Suppressor macrophage treated with lipopolysaccharide for 1 hour (primary cell): ENCODE measurements at places on chromosomes 5 and 9.

DNA sequence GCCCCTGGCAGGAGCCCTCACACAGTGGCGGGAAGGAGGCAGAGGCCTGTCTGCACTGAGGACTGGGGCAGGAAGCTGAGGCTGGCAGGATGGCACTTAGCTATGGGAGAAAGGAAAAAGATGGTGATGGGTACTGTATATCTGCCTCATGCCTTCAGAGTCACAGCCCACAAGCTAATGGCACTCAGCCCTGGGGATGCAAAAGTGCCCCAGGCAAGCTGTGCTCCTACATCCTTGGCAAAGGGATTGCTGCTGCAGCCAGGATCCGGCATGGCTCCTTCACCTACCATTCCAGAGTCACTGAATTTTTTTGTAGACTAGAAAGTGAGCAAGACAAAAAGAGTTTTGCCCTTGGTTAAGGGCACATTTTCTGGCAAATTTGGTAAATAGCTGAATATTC lies 8.7 kb downstream of the ACSL6 start:
- no peak for DNase-seq

DNA sequence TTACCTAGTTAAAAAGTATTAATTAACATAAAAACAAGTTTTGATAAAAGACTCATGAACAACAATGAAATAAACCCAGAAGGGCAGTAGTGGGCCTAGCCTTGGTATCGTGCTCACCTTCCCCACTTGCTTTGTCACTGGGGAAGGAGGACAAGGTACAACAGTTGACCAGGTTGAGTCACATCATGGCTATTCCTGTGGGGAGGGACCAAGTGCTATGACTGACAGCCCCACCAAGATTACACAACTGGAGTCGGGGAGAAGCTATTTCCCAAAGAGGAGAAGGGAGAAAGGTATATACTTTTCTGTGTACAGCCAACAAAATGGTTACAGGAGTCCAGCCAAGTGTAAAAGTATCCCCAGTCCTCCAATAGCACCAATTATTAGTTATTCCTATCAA lies 251.3 kb upstream of the RFX3 start:
- DNase-seq = no peak

DNA sequence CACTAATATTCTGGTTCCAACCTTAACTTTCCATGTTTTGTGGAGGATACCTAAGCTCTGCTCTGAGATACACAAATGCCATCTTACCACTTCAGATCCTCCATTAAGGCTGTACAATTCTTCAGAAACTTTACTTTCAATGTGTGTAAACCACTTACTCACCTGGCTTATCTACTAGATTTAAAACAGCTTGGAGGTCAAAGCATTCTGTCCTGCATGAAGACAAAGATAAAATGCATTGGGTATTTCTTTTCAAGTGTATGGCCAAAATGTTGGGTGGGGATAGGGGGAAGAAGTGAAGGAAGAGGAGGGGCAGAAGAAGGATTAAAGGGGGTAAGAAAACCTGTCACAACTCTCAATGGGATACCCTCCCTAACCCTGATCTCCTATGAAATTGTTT lies 939 bp downstream of the GOLGA1 start:
- no peak for DNase-seq

DNA sequence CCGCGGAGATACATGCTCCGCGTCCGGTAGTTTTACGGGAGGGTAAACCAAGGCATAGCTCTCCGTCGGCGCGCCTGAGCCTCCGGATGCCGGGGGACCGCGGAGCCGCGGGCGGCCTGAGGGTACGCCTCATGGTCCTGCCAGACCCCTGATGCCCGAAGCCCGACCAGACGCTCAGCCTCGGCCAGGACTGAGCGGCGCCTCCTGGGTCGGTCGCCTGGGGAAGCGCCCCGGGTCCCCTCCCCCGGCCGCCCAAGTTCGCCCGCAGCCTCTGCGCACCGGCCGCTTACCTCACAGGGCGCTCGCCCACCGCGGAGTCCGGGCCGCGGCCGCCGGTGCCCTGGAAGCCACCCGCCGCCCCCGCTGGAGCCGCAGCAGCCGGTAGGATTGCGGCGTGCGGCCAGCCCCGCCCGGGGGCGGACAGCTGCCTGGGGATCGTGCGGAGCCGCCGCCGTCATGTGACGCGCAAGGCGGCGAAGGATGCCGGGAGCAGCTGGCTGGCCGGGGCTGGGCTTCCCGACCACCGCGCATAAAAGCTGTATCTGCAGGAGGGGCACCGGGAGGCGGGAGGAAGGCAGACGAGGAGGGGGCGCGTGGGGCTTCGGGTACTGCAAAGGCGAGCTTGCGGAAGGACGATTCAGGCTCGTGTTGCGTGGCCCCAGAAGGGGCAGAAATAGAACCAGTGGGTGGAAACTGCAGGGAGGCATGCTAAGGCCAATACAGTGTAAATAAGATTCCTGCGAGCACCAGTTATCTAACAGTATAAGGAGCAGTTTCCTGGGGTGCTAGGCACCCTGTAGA lies at the start of gene FBXO10:
Gene FBXO10 (minus strand): TSS at position 460 of the 801 bp plus-strand sequence. CDS start 34,612 bp downstream, outside the sequence.
- peak; percentile 77 for DNase-seq

DNA sequence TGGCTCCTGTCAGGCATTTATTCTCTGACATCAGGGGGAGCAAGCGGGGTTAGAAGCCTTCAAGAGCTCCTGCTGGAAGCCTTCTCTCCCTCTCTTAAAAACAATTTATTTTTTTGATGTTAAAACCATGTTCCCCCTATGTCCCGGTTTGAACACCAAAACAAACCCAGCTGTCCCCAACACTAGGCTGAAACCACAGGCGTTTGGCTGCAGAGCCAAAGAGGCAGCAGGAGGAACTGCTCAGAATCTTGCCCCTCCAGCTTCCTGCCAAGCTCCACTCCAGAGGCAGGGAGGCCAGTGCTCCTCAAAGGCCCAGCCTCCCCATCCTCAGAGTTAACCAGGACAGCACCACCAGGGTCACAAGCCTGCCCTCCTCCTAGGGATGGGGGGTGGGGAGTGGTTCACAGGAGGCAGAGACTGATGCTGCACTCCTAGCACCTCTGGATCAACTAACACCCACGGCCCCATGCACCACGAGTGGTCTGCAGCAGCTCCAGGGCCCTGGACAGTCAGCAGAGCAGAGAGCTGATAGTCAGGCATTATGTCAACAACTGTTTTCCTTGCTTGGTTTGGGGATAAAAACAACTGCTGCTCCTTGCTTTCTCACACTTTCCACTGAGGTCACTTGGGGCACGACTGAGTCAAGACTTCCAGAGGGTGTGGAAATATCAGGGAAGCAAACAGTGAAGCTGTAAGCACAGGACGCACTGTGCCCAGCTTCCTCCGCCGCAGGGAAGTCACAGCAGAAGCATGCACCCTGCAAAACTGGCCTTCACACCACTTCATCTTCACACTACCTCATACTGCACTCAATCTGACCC lies 96.5 kb upstream of the ADRA1B start:
- no peak for DNase-seq

DNA sequence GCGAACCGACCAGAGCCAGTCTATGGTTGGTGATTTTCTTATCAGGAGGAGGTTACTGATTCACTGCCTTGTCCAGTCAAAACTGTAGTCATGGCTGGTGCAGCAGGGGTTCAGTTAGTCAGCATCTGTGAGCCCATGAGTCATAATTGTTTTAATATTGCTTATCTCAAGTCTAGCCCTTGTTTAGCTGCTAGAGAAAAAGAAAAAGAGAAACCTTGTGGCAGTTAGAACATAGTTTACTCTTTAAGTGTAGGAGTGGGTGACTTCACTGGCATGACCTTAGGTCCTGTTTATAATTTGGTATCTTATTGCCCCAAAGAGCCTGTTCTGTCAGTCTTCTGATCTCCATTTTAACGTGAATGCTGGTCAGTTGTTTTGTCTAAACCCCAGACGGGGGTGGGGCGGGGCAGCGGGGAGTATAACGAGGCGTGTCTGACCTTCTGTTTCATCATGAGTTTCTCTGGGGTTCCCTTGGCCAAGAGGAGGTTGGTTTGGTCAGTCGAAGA lies 76.9 kb upstream of the NFIL3 start:
- DNase-seq = peak; percentile 67

DNA sequence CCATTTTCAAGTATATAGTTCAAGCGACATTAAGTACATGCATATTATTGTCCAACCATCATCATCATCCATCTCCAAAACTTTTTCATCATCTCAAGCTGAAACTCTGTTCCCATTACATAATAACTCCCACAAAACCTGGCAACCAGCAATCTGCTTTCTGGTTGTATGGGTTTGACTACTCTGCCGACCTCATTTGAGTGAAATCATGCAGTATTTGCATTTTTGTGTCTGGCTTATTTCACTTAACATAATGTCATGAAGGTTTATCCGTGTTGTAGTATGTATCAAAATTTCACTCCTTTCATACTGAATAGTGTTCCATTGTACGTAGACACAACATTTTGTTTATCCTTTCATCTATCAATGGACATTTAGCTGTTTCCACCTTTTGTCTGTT lies 74.8 kb downstream of the SGCD start:
- DNase-seq = no peak

DNA sequence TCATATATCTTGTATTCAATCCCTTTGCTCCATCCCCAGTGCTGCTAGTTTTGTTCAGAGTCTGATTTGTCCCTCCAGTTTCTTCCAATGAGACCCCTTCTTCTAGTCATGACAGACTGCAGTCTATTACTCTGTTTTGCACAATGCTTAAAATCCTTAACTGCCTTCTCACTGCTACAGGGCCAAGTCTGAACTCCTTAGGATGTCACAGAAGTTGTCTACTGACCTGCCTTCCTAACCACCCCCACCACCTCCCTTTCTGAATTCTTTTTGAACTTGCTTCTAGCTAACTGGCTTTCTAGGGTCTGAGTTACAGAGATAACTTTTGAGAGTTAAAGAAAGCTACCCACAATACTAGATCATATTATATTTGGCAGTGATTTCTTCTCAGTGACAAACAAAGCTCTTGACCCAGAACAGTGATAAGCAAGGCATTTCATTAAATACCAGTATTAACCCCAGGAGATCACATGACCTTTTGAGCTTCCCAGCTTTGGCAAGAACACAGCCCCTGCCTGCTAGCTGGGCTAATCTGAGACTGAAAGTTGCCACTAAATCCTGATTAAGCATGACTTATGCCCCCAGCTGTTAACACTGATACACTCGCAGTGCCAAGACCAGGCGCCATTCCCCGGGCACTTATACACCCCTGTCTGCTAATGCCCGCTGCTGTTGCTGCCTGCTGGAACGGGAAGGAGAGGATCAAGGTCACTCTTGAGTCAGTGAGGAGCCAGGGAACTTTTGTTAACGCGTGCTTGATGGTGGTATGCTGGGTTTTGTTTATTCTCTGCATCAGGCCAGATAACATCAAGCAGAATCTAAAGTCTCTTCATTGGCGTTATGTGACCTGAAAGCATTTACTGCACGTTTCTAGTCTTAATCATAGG lies 36.4 kb upstream of the ADAMTSL1 start:
- no peak for DNase-seq

DNA sequence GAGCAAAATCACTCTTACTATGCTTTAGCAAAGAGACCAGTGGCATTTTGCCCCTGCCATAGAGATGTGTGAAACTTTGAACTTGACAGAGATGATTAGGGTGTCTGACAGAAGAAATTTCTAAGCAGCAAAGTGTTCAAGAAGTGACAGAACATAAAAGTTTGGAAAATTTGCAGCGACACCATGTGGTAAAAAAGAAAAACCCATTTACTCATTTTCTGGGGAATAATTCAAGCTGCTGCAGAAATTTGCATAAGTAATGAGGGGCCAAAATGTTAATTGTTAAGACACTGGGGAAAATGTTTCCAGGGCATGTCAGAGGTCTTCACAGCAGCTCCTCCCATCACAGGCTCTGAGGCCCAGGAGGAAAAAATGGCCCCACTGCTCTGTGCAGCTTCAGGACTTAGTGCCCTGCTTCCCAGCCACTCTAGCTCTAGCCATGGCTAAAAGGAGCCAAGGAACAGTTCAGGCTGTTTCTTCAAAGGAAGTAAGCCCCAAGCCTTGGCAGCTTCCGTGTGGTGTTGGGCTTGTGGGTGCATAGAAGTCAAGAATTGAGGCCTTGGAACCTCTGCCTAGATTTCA lies 6.1 kb upstream of the AP3B1 start:
- peak; percentile 20 for DNase-seq

GRCh38 chr5:170444969-170445505 lies 55.9 kb upstream of the KCNMB1 start:
- DNase-seq = no peak

- DNase-seq = peak; percentile 25
Measured at GRCh38 chr5:32369542-32370155, 56.9 kb upstream of the MTMR12 start.

DNA sequence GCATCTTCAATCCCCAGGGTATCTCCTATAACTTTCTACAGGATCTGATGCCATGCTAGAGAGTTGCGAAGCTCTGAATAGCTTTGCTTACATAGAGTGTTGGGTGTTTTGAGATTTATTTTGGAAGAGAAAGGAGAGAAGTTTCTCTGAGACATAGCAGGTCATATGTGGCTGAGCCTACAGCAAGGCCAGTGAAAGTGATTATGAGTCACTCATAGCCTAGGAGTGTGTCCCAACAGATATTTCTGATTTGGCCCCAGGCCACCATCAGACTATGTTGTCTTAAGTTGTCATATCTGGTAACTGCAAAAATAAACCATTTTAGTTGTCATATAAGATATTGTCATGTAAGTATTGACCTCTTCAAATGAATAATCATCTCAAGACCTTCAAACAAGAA lies 132.0 kb upstream of the RAI14 start:
- DNase-seq = peak; percentile 50

GRCh38 chr5:109907189-109907588 lies 217.5 kb downstream of the MAN2A1 start:
- DNase-seq = no peak

DNA sequence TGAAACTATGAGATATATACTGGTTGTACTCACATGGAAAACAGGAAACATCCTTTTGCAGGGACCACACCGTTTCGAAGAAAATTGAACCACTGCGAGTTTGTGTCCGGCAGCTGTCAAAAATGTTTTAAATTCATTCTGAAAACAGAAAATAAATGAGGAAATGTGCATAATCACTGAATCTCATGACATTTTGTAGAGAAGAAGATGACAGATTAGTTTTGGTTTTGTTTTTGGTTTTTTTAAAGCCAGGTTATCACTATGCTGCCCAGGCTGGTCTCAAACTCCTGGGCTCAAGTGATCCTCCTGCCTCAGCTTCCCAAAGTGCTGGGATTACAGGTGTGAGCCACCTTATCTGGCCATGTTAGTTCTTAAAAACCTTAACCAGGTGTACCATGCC lies 3.5 kb downstream of the TXNDC8 start:
- peak; percentile 32 for DNase-seq

DNA sequence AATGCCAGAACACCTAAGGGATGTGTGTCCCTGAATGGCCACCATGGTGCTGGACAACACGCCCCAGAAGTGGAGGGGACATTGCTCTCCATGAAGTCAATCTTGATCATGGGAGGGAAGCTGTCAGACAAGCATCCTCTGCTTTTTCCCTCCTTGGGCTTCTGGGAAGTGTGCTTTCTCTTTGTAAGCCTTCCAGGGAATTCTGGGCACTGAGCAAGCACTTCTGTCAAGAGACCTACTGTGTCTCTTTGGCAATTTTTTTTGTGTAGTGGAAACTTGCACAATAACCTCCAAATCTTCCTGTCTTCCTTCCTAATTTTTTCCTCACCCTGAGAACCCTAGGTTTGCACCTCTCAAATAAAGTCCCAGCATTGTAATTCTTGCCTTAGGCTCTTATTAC lies 132.0 kb downstream of the SEC61B start:
- peak; percentile 62 for DNase-seq
